ENCODE measurements at places on chromosomes 16 and 17.

DNA sequence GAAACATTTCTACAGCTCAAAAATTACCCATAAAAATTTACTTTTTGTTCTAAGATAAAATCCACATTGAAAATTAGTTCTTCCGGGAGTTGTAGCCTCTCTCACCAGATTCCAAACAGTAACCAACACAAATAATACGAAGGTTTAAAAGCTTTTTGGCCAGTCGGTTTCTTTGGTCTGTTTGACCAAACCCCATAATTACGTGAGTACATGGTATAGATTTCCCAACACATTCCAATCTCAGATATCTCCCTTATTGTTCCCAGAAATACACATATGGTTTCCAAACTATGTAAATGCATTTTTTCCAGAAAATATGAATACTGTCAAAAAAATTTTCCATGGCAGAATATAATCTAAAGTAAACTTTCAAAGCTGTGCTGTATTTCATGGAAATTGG, 722.0 kb downstream of the KCNJ2 start:
- DNase-seq: no peak

DNA sequence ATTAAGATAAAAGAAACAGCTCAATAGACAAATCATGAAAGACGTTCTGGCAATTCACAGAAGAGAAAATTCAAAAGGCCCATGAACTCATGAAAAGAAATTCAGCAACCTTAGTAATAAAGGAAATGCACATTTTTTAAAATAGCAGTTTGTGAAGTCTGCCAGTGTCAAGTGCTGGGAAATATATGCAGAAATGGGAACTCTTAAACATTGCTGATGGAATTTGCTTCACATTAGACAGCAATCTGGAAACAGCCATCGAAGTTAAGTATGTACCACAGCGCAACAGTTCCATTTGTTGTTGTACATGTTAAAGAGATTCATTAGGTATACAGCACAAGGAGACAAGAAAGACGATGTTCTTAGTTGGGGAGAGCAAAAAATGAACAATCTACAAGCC, 319.4 kb upstream of the SALL1 start:
- DNase-seq: no peak

DNA sequence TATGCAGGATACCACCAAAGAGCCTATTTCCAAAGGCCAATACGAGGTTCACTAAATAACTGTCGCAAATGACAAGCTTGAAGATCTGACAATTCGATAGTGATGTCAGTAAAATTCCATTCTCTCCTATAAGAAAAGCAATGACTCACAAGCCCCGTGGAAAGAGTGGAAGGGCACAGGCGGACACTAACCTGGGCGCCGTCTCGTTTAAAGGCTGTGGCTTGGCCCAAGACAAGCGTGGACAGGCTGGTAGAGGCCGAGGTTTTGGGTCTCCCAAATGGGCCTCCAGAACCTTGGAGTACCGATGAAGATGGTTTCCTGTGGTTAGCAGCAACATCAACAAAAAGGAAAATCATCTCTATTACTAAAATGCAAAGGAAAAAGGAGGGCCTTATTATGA, 16.5 kb upstream of the SLC38A8 start:
- DNase-seq: no peak

GRCh38 chr16:1105888-1106620, 10.0 kb upstream of the C1QTNF8 start:
- peak; percentile 79 for DNase-seq

- DNase-seq: no peak
These were observed 52.3 kb downstream of the MGAT5B start for GRCh38 chr17:76920364-76921139.

- no peak for DNase-seq
These were observed 46.1 kb downstream of the WSB1 start for GRCh38 chr17:27339836-27340550.

All from upper lobe of right lung (tissue), 1 donor.